ENCODE measurements at places on chromosomes 3 and 15.
A peak's percentile ranks its signal among the peaks of the same experiment; 100 is the strongest.

DNA sequence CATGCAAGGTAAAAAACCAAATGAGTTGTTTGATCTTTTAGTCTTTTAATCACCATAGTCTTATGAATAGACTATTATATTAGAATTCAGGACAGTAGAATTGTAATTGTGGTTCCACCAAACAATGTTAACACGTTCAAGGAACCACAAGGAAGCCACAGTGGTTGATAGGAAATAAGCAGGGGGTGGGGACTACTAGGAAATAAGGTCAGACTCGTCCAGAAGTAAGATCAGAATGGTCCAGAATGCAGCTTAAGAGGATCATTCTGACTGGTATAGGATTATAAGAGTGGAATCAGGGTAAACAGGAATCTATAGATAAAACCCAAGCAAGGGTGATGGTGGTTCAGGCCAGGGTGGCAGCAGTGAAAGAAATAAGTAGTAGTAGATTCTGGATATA, 7.5 kb downstream of the MYNN start:
- DNase-seq: no peak

GRCh38 chr3:131174752-131175151, 148.1 kb downstream of the NEK11 start:
- no peak for DNase-seq

DNA sequence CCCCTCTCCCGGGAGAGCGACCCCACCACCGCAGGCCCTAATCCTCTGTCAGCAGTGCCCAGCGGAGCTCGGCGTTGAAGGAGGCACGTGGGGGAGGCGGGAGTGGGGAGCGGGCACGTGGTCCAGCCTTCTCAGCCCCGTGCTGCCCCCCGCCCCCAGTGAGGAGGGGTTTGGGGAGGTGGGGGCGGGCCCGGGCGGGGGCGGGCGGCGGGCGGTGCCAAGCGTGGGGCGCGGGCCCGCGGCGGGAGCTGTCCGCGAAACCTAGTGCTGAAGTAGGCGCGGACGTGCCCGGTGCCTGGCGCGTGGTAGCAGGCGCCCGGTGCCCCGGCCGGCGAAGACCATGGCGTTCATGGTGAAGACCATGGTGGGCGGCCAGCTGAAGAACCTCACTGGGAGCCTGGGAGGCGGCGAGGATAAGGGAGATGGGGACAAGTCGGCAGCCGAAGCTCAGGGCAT, at the start of gene CPLX3:
Gene CPLX3, plus strand, starts transcription at position 264 of the 456 bp plus-strand sequence. Its CDS starts 77 bp downstream, at position 341.
- DNase-seq: peak; percentile 58

- DNase-seq: no peak
Measured at GRCh38 chr3:174955513-174956016, 96.4 kb downstream of the NAALADL2 start.

DNA sequence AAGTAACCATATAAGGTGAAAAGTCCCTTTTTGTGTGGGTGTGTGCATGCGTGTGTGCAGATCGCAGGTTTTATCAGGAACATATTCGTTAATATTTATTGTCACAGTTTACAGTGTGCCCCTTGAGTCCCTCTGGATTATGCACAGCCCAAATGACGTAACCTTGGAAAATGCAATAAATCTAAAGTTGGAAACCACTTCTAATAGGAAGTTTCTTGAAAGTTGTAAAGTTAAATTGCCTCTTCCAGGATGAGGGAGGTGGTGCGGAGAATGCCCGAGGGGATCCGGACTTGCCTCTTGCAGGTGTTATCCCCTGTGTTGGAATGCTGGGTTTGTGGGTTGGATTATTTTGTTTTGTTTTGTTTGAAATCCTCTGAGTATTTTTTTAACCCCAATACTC, 143.3 kb downstream of the CMSS1 start:
- no peak for DNase-seq

DNA sequence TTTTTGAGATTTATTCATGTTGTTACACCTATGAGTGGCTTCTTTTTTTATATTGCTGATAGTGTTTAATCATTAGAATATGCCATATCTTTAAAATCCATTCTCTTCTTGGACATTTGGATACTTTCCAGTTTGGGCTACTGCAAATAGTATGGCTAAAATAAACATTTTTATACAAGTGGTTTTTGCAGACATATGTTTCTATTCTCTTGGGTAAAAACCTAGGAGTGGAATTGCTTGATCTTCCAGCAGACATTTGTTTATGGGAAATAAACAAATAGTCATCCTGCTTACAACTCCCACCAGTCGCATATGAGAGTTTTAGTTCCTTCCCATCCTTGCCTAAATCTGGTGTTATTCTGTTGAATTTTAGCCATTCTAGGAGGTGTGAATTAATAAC, 193.1 kb downstream of the ALCAM start:
- DNase-seq: no peak

GRCh38 chr15:99009741-99010330, 2.2 kb upstream of the PGPEP1L start:
- DNase-seq: no peak

- no peak for DNase-seq
Measured at GRCh38 chr15:51030649-51031316, 63.9 kb downstream of the TNFAIP8L3 start.

GRCh38 chr3:11878837-11879236, 32.2 kb upstream of the TAMM41 start:
- DNase-seq: no peak

DNA sequence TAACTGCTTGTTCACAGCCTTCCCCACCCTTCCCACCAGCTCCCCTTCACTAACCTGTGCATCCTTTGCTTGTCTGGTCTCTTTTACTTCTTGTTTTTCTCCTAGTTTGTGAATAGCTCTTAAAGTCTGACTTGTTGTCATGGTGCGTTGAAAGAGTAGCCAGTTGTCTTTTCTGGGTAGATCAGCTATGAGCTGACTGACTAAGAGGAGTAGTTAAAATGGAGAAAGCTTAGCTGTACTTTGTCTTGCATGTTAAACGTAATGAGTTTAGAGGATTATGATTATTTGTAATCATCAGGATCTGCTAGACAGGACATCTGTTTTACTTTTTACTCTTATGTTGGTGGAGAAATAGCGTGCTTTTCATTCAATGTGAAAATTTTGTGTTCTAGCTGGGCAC, 35.9 kb downstream of the ATP2C1 start:
- DNase-seq: no peak

- DNase-seq: no peak
Measured at GRCh38 chr3:71673486-71673885, 51.7 kb downstream of the EIF4E3 start.

DNA sequence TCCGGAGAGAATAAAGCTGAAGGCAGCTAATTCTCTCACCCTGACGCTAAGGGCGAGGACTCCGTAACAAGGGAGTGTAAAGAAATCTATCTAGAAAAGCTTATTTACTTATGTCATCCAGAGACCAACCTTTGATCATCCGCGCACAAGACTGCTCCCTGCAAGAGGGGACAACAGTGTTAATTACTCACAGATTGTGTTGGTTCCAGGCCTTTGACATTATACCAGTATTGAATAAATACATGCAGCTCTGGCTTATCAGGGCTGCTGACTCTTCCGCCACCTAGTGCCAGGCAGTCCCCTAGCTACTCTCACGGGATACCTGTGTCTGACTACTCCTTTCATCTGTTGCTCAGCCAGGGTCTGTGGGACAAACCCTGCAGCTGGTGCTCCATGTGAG, 211.7 kb downstream of the DTWD1 start:
- DNase-seq: peak; percentile 53

GRCh38 chr15:31013863-31014607, 22.6 kb upstream of the MTMR10 start:
- no peak for DNase-seq

GRCh38 chr3:28050885-28051284, 190.5 kb upstream of the CMC1 start:
- no peak for DNase-seq

GRCh38 chr3:14623569-14624051, 28.0 kb upstream of the CCDC174 start:
- no peak for DNase-seq

- no peak for DNase-seq
Measured at GRCh38 chr15:80153900-80154299, 1.1 kb downstream of the FAH start.

- no peak for DNase-seq
Measured at GRCh38 chr15:90047956-90048575, 46.9 kb downstream of the ZNF710 start.

DNA sequence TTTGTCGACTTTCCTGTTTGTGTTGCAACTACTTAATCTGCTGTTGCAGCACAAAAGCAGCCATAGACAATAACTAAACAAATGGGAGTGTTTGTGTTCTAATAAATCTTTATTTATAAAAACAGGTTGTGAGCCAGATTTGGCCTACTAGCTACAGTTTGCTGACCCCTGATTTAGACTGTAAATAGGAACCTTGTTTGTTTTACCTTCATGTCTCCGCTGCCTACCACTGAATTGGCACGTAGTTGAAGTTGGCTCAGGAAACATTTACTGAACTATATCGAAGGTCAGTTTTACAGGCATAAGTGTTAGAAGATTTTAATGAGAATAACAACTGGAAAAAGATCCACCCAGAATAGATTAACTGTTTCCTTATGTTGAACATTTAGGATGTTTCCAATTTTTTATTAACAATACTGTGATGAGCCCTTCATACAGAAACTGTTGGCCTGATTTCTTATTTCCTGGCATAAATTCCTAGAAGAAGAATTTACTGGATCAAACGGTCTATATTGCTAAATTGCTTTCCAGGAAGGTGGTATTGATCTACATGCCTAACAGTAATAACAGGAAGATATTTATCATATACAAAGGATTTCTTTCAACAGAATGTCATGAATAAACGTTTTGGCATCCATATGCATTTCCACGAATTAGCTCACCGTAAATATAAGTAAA, 156.2 kb upstream of the NR2E3 start:
- no peak for DNase-seq

DNA sequence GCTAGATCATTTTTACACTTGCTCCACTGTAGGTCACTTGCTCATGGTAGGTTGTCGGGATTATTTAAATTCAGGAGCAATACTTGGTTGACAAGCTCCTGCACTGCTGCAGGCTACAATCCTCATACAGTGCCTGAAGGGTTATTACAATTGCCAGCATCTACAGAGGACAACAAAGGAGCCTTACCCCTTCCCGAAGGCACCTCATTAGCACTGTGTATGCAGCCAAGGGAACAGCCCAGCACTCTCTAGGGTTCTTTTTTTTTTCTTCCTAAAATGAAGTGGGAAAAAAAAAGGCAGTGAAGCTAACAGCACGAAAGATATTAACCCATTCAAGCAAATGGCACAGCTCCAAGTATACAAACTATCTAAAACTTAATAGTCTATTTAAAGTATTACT, 142.7 kb downstream of the ULK4 start:
- no peak for DNase-seq

DNA sequence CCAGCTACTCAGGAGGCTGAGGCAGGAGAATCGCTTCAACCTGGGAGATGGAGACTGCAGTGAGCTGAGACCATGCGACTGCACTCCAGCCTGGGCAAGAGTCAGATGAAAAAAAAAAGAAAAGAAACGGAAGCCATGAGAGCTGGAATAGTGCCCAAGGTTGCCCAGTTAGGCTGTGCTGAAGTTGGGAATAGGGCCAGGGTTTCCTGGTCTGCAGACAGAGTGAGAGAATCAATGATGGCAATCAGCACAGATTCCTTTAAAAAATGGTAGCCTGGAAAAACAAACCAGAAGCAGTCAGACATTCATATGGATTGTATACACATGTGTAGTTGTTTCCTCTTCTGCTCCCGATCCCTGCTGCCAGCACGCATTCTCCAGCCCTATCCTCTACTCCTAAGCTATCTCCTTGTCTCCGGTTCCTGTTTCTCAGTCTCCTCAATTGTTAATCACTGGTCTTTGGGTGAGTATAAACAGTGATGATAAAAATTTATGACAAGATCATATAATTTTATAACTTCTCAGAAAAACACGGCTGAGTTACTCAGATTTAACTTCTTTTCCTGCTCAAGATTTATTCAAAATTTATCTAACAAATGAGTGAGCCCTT, 316.2 kb upstream of the UMPS start:
- no peak for DNase-seq

GRCh38 chr15:79479616-79480015, 47.5 kb downstream of the MINAR1 start:
- DNase-seq: no peak

DNA sequence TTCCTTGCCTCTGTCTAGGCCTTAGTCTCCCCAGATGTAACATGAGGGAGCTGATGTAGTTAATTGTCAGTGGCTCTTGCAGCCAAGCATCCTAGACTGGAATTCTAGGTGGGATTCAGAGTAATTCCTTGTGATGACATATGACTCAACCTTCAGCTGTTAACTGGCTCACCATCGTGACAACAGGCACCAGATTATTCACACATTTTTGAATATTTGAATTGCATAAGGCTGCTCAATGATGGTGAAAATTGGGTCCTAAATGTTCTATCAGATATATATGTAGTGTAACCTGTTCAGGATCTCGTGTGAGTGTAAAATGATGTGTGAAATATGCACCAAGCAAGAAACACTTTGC, 405.1 kb downstream of the LPP start:
- no peak for DNase-seq

DNA sequence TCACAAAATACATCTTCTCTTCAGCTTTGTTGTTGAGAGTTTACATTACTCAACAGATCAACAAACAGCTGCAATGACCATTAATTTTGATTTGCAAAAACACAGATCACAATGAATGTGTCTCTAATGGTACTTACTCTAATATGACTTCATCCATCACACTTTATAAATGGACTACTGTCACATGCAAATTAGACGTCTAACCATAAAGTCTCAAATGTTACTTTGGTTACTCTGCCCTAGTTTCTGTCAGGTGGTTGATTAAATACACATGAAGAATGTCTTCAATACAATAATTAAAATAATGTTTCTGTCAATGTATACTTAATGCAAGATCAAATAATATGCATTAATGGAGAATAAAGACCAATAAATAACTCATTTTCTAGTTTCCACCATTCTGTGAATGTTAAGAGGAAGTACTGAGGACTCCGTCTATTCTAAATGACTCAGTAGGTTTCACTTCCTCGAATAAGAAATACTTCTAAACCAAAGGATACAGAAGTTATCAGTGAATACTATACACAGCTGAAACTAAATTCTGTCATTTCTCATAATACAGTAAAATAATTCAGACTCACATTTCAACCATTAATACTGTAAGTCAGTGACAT, 145.8 kb downstream of the CBLB start:
- no peak for DNase-seq

DNA sequence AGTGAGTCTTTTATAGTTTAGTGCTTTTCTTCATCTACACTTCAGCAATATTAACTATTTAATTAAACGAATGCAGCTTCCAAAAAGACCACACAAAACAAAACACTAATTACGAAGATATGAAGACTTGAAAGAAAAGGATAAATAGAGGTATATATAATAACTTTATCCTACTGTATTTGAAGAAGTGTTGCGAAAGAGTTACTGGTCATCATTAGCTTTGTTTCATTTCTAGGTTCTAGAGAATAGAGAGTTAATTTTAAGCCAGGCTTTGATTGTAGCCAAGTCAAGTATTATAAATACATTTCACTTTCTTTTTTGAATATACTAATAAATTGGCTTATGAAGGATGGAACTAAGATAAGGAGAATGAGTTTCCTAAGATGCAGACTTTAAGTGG, 416.8 kb upstream of the GBE1 start:
- DNase-seq: no peak

GRCh38 chr15:58582160-58582559, 150.4 kb downstream of the LIPC start:
- no peak for DNase-seq

Data from WTC11 (cell line).